HepG2 (cell line): ENCODE measurements at places on chromosomes 3 and 15.

DNA sequence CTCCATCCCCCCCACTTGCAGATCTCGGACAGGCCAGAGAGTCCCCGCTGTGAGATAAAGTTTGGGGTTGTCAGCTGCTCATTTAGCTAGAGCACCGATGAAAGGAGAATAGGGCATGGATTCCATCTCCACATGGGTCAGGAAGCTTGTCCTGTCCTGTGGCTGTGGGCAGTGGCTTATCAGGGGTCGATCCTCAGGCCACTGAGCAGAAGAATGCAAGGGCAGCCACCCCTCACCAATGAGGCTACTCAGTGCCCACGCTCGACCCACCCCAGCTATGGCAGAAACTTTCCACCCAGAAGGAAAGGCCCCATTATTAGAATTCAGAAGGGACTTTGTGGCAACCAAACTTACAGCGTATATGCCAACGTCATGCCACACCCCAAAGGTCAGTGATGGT lies 43.3 kb downstream of the CPN2 start:
- DNase-seq, result no peak

GRCh38 chr15:92268900-92269299 lies 124.8 kb upstream of the ST8SIA2 start:
- DNase-seq, result no peak

DNA sequence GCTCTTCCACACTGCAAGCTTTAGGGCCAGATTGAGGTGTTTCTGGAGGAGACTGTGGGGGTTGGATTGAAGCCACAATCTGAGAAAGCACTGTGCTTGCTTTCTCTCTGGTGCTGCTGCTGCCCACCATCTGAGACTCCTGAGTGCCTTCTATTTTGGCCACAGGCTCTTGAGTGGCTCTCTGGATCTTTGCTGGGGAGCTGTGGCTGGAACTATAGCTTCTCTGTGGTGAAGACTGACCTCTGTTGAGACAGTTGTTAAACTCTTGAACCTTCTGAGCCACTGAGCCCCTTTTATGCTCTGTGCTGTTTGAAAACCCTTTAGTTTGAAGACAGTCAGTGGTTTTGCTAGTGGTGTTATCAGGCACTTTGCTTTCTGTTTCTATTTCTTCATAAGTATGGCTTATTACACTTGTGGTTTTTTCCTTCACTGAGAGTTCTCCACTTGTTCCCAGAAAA lies 108.7 kb upstream of the TSPAN3 start:
- no peak for DNase-seq

DNA sequence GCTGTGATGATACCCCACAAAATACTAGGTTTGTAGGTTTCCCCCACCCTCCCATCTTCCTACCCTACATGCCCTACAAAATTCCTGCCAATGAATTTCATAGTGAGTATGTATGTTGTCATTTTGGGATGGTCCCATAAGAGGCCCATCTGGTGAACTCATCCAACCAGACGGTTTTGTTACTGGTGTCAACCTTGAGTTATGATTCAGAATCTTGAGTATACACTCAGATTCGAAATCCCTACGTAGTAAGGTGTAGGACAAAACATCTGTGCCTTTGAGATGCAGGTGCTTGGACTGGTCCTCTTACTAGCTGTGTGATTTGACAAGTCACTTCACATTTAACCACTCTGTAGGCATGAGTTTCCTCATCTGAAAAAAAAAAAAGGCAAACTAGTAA lies 3.6 kb downstream of the SIAH2 start:
- DNase-seq, result no peak
